Suprapubic skin (tissue), 4 donors: ENCODE measurements at places on chromosomes 12 and 14. TPM values are rescaled to one million over a fixed set of nuclear protein-coding genes. Genes with fewer than 3 reads are reported as not detected.
A peak's percentile ranks its signal among the peaks of the same experiment; 100 is the strongest.

DNA sequence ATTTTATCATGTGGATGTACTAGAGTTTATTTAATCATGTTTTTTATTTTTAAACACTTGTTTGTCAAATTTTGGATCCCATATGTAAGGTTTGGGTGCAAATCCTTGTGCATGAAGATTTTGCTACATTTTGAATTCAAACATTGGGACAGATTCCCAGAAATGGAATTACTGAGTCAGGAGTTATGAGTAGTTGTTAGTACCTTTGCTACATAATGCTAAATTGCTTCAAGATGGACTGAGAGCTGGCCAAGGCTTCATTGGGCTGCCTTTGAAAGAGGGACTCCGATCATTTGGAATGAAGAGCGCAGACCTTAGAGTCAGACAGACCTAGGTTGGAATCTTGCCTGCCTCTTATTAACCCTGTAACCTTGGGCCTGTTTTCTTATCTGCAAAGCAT, 154.9 kb upstream of the PWP1 start:
- DNase-seq = no peak

GRCh38 chr12:88665071-88665470, 84.8 kb upstream of the KITLG start:
- DNase-seq = no peak

DNA sequence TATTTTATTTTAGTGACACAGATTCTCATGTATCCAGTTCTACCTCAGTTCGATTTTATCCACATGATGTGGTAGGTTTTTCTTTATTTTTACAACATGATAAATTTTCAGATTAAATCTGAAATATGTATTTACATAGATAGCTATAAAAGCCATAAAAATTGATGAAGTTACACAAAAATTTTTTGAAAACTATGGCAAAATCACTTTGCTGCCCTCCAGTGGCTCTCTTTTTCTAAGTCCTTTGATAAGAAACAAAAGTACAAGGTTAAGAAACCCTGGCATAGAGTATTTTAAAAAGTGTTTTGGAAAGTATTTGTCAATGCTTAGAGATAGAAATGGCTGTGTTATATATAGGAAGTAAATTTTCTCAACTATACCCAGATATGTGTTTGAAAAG, 104.2 kb downstream of the PCNX1 start:
- DNase-seq = no peak

The RIMBP2 gene
- 2.1 TPM for total RNA-seq

GRCh38 chr12:75981247-75982168, 50.1 kb downstream of the PHLDA1 start:
- no peak for DNase-seq

DNA sequence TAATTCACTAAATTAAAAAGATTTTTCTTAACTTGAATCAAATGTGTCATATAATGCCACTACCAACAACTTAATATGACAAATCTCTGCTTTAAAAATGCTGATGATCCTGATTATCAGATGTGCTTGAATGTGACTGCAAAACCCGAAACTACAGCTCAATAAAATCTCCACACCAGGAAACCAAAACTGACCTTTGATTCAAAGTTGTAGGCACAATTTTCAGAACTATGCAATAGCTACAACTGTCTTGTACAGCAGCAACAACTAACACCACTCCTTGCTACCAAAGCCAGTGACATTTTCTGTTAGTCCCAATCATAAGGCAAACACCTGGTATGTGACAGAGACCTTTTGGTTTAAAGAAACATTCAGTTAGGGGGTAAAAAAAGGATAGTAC, 147.3 kb downstream of the CEP83 start:
- no peak for DNase-seq

GRCh38 chr12:19003987-19004619, 125.4 kb upstream of the PLEKHA5 start:
- no peak for DNase-seq

DNA sequence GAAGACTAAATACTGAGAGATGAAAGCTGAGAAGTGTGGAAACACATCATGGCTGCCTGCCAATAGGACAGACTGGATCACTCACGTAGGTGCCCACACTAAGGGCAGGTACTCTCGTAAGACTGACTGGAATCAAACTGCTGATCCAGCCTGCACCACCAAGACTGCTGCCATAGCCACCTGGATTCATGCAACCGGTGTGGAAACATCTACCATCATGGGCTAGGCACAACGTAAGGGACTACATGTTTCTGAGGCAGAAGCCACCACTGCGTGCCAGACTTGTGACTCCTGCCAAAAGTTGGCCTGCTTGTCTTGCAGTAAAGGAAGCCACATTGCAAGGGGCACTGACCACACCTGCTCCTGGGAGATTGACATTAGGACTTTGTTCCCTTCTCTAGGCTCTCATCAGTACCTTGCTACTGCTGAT, 3.8 kb downstream of the POMT2 start:
- no peak for DNase-seq

GRCh38 chr12:31877884-31878283, 81.3 kb upstream of the RESF1 start:
- no peak for DNase-seq

DNA sequence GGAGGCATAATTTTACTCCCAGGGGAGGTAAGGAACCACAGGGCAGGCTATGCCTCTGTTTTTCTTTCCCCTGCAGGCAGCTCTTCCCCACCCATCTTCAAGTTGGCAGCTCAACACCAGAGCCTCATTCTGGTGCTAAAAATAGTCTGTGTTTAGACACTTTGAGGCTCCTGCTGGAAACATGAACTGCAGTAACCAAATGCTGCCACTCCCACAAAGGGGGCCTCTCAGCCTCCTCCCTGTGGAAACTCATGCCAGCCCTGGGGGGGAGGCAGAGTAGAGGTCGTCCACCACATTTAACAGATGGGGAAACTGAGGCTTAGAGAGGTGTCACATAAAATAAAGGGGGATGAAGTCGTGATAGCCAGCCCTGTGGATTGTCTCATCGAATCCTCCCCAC, 61.4 kb downstream of the WSCD2 start:
- no peak for DNase-seq

The LRP1-AS gene
- total RNA-seq = not detected

GRCh38 chr14:36361210-36361853, 40.9 kb upstream of the MBIP start:
- no peak for DNase-seq

The CLEC4C gene
- total RNA-seq = not detected

GRCh38 chr14:88168025-88168424, 155.0 kb downstream of the KCNK10 start:
- DNase-seq = no peak

- no peak for DNase-seq
These were observed 224.2 kb upstream of the PWP1 start for GRCh38 chr12:107461222-107461975.

- DNase-seq = no peak
These were observed 9.2 kb downstream of the FOXN4 start for GRCh38 chr12:109299849-109300248.

The ZNF891 gene
- 3.7 TPM for total RNA-seq

The ACSM4 gene
- total RNA-seq = not detected

DNA sequence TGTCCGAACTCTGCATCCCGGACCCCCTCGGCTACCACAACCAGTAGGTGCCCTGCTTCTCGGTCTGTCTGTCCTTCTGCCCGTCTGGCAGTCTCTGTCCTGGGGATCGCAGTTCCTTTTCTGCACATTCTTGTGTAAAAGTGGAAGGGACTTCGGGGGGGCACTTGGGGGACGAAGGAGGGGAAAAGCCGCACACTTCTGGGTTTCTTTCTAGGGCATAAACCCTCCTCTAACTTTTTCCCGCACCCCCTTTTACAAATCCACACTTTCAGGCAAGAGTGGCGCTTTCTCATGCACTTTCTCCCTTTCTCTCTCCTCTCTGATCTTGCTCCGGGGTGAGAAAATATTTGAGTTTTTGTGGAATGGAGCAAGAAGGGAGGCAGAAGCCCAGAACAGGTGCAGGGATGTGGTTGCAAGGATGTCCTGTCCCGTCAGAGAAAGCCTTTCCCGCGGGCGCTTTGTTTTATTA, 506 bp downstream of the ESRRB start:
- no peak for DNase-seq

The CIT gene
- total RNA-seq = 20.3 TPM

DNA sequence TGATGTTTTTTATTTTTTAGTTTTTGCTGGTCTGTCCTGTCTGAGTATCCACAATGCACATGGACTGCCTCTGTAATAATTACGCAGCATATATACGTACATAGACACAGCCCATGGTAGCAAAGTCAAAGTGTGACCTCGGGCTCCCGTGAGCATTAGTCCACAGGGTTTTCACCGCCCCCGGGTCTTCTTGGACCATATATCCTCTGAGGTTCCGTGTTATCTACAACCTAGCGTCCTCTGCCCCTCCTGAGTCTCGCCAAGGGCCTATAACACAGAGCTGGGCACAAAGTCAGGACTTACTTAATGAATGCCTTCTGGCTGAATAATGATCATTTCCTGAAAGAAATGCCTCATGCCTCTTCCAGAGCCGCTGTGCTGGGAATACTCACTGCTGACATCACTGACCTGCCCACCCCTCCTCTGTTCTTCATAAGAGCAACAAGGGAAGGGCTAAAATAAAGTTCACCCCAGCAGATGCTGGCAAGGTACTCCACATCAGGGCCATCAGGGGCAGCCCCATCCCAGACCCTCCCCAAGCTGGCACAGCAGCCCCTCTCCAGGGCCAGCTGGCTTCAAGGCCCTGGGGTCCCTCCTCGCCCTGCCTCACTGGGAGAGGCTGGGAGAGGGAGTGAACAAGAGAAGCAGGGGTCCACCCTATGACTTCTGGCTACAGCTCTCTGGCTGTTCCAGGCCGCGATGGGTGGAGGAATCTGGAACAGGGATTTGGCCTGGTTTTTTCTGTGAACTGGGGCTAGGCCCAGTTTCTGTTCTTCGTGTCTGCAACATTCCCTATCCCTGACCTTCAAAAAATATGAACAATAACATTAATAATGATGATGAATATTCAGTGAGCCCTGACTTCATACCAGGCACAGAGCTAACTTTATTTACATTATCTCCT, 7.9 kb downstream of the HDAC7 start:
- DNase-seq = no peak

The ESPL1 gene
- total RNA-seq = 5.8 TPM

GRCh38 chr12:30825341-30825740, 70.6 kb upstream of the CAPRIN2 start:
- DNase-seq = no peak

- peak; percentile 35 for DNase-seq
These were observed 205.2 kb upstream of the RTL1 start for GRCh38 chr14:101108579-101109346.

The GNB3 gene
- 1.4 TPM for total RNA-seq

GRCh38 chr14:58659846-58660245, 22.1 kb downstream of the DACT1 start:
- no peak for DNase-seq

GRCh38 chr14:75343911-75344310, 65.3 kb downstream of the FOS start:
- no peak for DNase-seq

GRCh38 chr12:130031571-130032189, 127.9 kb upstream of the TMEM132D start:
- no peak for DNase-seq

GRCh38 chr14:50288146-50288545, 23.9 kb downstream of the L2HGDH start:
- no peak for DNase-seq

DNA sequence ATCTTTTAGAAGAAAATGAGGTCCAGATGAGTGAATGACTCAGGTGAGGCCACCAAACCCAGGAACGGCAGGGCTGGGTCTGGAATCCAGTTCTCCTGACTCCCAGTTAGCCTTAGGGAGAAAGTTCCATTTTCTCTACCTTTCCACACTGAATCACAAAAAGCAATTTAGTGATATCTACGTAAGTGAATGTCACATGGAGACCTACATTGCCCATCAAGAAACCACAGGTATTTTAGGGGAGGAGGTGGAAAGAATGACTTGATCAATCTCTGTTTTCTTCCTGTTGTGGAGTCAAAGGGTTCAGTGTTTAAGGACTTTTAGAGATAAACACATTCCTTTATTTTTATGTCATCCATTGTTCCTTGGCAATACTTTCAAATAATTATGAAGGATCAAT, 106.9 kb upstream of the PTPRB start:
- no peak for DNase-seq

DNA sequence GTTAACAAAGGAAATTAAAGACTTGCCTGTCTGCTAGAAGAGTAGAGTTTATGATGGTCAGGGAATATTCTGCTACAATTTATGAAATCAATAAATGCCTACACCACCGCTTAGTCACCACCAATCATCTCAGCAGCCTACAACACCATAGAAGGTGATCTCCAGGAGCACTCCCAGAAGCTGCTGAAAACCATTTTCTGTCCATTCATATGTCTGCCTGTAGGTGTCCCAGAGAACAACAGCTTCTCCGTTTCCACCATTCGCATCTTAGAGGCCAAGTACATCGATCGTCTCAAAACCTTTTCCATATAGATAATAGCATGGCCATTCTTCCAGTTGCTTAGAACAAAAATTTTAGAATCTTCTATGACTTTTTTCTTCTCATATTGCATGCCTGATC, 303.4 kb downstream of the KCNC2 start:
- DNase-seq = no peak

- DNase-seq = no peak
These were observed 61.5 kb upstream of the SINHCAF start for GRCh38 chr12:31387466-31387865.

DNA sequence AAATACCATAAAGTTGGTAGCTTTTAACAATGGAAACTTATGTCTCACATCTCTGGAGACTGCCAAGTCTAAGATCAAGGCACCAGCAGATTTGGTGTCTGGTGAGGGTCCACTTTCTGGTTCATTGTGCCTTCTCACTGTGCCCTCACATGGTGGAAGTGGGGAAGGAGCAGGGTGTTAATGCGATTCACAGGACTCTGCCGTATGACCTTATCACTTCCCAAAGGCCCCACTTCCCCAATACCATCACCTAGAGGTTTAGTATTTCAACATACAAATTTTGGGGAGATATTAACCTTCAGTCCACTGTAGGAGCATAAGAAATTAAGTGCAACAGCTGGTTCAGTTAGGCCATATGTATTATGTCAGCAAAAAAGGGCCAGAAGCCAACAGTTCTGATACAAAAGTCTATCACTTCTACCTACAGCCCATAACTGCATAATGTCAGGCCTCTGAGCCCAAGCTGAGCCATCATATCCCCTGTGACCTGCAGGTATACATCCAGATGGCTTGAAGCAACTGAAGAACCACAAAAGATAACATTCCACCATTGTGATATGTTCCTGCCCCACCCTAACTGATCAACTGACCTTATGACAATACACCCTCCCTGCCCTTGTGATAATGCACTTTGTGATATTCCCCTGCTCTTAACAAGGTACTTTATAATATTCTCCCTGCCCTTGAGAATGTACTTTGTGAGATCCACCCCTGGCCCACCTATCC, 24.7 kb downstream of the DDHD1 start:
- no peak for DNase-seq

DNA sequence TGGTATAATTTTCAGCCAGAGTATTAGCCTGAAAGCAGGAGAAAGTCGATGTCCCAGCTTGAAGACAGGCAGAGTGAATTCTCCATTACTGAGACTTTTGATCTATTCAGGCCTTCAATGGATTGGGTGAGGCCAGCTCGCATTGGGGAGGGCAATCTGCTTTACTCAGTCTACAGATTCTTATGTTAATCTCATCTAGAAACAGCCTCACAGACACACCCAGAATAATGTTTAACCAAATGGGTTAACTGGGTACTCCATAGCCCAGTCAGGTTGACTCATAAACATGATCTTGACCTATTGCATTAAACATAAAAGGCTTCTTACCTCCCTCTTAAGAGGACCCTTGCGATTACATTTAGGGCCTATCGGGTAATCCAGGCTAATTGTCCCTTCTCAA, 118.0 kb downstream of the KTN1 start:
- DNase-seq = no peak

The HAL gene
- total RNA-seq = 216 TPM
